MG63 (cell line): ENCODE measurements at places on chromosomes 11 and 22.

GRCh38 chr22:37020192-37020479, 594 bp downstream of the MPST start:
- DNase-seq, result peak; percentile 49

DNA sequence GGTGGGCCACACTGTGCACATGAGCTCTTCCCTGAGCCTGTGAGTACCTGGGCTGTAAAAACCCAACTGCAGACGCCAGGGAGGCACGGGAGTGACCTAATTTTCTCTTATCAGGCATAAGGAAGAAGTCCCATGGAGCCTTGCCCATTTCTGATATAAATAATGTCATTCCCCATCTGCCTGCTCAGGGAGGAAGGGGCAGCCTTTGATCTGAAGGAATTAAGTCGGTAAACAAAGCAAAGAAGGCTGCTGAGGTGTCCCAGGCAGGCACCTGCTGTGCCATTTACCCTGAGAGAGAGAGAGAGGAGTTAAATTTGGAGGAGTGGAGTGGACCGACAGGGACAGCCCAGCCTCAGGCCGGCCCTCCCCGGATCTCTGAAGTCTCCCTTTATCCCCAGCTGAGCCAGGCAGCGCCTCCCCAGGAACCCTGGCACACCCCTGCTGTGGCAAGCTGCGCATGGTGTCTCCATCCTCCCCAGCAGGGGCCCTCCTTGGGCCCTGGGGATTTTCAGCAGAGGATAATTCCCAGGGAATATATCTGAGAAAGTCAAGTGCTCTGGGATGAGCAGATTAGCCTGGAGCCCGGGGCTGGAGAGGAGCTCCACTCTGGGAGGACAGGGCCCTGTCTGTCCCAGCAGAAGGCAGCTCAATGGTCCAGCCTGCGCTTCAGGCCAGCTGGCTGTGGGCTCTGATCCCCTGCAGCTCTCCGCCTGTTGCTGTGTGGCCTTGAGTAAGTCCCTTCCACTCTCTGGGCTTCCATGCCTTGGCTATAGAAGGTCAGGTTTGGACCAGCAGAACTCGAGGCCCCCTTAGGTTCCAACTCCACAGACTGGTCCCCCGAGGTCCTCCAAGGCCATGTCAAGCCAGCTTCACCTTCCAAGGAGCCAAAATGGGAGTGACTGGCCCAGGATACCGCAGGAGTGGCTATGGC, 17.5 kb upstream of the CABP7 start:
- no peak for DNase-seq

GRCh38 chr11:94641167-94641761, 74.1 kb downstream of the PIWIL4 start:
- DNase-seq, result no peak

GRCh38 chr11:65152122-65152521, 17.8 kb upstream of the SYVN1 start:
- no peak for DNase-seq

DNA sequence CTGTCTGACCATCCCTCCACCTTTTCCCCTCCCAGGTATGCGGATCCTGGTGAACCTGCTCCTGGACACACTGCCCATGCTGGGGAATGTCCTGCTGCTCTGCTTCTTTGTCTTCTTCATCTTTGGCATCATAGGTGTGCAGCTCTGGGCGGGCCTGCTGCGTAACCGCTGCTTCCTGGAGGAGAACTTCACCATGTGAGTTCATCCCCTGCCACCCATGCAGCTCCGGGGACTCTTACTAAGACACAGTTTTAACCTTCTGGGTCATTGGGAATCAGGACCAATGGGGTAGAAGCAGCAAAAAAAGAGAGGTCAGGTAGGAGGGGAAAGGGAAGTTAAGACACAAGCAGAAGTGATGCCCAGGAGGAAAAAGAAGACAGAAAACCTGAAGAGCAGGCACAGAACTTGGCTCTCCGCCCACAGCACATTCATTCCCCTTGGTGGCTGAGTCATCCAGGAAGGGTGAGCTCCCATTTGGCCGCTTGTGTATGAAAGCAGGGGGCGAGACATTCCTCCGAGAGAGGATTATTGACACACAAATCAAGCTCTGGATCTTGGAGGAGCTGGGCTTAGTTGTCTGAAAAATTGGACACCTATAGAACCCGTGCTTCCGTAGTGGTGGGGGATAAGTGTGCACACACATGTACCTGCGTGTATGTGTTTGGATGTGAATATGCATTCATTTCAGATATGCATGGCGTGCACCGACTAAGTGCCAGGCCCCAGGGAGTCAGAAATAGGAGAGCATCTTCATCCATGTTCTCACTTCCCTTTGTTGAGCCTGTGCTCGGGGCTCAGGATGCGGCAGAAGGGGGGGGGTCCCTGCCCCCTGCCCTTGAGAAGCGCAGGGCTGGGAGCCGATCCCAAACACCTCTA, 64.2 kb downstream of the CACNA1I start:
- DNase-seq, result peak; percentile 91

GRCh38 chr11:116972691-116973090, 125.5 kb downstream of the SIK3 start:
- DNase-seq, result no peak

GRCh38 chr11:77375107-77375506, 73.6 kb upstream of the GDPD4 start:
- DNase-seq, result peak; percentile 18

DNA sequence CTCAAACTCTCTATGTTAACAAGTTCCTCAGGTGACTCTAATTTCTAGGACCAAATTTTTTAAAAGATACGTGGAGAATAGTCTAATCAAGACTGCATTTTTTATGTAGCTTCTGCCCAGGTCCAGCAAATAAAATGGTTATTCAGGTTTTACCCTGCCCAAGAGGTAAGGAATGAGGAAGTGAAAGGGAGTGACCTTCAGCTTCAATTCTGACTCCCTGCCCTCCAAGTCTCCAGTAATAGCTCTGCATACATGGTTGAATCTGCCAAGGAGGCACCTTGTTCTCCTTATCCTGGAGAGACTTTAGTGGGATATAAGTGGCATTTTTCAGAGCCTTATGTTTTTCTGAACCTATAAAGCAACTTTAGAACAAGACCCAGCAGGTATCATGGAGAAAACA, 15.5 kb downstream of the MUC15 start:
- DNase-seq, result no peak

DNA sequence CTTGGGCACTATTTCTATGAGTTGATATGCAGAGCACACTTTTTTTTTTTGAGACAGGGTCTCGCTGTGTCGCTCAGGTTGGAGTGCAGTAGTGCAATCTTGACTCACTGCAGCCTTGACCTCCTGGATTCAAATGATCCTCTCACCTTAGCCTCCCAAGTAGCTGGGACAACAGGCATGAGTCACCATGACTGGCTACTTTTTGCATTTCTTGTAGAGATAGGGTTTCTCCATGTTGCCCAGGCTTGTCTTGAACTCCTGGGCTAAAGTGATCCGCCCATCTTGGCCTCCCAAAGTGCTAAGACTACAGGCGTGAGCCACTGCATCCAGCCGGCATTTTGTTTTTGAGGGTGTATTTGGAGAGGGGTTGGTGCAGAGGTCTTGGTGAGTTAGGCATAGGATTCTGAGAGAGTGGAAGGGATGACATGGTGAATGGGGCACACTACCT, 29.9 kb upstream of the MTCH2 start:
- peak; percentile 9 for DNase-seq

DNA sequence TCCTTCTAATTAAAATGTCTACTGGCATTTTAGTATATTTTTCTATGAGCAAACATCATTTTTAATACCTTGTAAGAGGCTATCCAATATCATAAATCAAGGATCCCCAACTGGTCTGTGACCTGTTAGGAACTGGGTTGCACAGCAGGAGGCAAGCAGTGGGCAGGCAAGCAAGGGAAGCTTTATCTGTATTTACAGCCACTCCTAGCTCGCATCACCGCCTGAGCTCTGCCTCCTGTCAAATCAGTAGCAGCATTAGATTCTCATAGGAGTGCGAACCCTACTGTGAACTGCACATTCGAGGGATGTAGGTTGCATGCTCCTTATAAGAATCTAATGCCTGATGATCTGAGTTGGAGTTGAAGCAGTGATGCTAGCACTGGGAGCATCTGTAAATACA, 70.2 kb upstream of the CREB3L1 start:
- no peak for DNase-seq

- no peak for DNase-seq
Measured at GRCh38 chr11:16804104-16804947, 65.9 kb downstream of the C11orf58 start.

- peak; percentile 94 for DNase-seq
Measured at GRCh38 chr22:25747245-25747944, 5.4 kb downstream of the MYO18B start.

- peak; percentile 19 for DNase-seq
Measured at GRCh38 chr11:123251657-123252344, 56.8 kb upstream of the CLMP start.

- no peak for DNase-seq
Measured at GRCh38 chr11:1087961-1088926, 13.6 kb downstream of the MUC2 start.

DNA sequence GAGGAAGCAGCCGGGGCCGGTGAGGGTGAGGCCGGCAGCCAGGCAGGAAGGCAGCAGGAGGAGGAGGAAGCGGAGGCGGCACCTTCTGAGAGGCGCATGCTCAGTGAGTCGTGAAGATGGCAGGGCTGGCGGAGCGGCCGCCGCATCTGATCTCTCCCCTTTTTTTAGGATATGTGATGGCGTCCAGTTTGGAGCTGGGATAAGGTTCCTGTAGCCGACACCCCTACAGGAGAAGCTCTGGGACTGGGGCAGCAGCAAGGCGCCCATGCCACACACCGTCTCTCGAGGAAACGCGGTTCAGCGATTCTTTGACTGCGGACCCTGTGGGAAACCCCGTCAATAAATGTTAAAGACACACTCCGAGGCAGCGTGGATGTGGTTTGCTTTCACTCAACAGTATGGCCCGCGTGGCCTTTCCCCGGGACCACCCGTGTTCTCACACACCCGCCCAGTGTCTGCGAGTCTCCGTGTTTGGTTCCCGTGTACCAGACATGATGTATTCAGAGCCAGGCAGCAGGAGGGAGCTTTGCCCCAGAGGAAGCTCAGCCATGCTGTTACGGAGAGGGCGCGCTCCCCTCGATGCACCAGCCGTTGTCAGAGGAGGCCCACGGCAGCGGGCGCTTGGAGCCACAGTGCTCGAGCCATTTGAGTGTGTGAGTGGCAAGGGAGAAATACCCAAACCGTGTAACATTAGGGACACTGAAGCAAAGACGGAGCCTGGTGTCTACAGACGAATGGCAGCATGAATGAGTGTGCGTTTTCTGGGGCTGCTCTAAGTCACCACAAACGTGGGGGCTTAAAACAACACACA, 27.7 kb upstream of the PARVB start:
- no peak for DNase-seq

DNA sequence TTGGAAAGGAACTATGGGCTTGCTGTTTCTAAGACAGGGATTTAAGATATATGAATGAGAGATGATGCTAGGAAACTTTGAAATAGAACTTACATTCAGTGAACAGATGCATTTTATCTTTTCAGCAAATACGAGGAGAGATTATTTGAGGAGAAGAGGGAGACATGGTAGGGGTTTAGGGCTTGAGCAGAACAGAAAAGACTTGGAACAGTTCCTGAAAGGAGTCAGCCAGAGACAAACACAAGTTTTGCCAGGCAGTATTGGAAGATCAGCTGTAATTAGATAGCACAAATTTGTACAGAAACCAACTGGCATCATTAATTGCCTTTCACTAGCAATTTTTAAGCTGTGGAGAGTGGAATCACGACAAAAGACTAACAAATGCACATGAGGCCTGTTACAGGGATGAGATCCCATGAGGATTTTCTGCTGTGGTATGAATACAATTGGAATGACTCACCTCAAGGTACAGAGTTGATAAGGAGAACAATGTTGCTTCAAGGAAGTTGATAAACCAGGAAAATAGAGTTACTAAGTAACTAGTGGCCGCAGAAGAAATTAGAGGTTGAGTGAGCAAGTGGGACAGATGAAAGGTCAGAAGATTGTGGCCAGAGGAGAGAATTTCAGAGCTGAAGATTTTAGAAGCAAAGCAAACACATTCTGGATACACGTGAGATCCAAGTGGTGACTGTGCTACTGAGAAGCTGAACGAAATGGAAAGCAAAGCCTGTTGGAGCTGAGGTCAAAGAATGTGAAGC, 67.9 kb downstream of the CYB5R2 start:
- DNase-seq, result no peak

- no peak for DNase-seq
Measured at GRCh38 chr11:124894606-124895430, 2.8 kb downstream of the ROBO4 start.

DNA sequence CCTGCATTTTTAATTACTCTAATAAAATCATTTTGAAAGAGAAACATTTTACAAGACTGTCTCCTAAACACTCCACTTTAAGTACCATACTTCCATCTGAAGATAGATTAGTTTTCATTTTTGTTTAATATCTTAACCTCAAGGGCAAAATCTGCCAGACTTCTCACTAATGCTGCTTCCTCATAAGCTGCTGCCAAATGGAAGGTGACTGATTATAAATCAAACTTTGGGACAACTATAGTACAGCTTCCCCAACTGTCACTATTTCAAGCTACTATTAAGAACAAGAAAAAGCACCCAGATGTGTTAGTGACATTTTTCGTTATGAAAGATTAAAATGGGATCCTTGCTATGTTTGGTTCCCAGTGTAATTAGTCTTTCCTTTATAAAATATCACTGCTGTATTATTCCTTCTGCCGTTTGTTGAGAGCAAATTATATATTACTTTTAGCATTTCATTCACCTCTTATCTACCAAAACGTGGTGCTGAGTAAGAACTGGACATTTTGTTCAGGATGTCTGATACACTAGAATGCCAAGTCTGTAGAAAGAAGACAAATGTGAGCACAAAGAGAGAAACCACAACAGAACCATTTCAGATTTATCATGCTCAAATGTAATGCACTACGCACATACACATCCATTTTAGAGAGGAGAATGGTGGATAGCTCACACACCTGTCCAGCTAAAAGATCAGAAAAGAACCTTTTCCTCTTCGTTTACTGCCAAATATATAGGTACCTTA, 312.2 kb upstream of the C11orf87 start:
- no peak for DNase-seq

GRCh38 chr22:19373450-19373849, 58.1 kb downstream of the HIRA start:
- DNase-seq, result no peak

DNA sequence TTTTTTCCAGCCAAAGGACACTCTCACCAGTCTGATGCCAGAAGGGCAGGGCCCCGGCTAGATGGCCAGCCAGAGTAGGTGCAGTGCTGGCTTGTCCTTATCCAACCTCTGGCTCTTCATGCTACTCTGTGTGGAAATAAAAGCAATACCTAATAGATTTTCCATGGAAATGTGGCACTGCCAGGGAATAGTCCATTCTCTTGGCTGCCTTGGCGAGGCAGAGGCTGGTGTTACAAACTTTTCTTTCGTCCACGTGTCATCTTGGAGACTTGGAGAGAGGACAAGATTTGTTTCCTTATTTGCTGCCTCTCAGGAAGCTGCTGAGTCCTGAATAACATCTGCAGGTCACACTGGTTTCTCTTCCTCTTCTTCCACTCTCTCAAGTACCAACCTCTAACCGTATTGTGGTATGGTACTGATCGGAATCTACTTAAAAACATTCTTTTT, 17.2 kb upstream of the C1QTNF4 start:
- DNase-seq, result no peak
